Esophagus squamous epithelium (tissue), 5 donors: ENCODE measurements at places on chromosomes 6 and 20.

DNA sequence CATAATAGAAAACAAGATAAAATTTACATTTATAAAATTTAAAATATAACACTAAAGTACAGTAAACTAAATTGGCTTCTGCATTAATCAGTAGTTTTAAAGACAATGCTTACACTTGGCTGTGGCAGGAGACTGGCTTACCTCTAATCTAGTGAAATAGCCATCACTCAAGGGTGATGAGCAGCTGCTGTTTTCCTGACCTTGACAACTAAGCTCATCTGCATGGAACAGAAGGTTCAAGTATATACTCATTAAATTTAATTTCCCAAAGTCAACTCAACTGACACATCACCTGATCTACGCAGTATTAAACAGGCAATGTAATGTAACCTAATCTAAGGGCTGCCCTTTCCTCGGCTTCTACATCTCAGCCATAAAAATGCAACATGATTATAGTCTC lies 14.5 kb downstream of the TMX4 start:
- DNase-seq: no peak

DNA sequence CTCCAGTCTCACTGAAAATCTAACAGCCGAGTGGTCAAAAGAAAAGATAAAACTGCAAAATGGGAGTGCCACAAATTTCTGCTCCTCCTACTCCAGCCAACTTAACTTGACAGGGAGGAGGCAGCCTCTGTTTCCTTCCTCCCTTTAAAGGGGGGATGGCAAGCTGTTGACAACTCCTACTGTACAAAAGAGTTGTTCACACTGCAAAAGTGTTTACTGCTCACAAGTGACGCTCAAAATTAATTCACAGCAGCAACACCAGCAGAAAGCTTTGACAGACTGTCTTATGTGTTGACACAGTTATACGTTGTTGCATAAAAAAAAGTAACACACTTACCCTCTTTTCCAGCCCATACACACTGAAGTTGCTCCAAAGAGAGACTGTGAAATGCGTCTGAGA lies 169.8 kb downstream of the BACH2 start:
- no peak for DNase-seq

- no peak for DNase-seq
These were observed 18.3 kb downstream of the CAPN11 start for GRCh38 chr6:44176762-44177509.

DNA sequence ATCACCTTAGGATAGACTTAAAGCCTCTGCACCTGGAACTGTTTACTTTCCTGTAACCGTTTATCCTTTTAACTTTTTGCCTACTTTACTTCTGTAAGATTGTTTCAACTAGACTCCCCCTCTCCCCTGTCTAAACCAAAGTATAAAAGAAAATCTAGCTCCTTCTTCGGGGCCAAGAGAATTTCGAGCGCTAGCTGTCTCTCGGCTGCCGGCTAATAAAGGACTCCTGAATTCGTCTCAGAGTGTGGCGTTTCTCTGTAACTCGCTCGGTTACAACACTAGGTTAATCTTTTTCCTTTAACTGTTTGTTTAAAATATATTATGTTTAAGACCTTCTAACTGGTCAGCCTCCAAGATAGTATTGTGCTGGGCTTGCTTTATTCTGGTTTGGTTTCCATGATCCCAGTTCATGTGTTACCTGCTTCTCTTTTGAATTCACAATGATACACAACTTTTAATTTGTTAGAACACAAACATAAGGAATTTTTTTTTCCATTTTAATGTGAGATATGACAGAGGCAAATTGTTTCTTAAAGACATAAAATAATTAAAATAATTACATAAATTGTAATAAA lies 8.7 kb upstream of the NQO2 start:
- no peak for DNase-seq
